ENCODE measurements at places on chromosomes 12 and 14. TPM values are rescaled to one million over a fixed set of nuclear protein-coding genes. Genes with fewer than 3 reads are reported as not detected.

DNA sequence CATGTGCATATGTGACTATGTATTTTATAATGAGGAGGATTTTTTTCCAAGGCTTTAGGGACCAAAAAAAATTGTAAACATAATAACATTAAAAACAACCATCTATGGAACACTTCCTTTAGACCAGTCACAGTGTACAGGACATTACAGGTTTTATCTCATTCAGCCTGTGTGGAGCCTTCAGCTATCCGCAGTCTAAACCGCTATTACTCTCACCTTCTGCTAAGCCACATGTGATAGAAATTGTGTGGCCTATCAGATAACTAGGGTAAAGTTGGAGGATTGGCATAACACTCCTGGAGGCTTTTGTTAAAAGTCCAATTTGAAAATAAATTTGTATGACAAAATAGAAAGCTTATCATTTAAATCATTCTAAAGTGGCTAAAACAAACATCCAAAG, 281.2 kb upstream of the TMTC1 start:
- no peak overlapping the region for H3K27ac ChIP-seq
- H3K36me3 ChIP-seq, result no peaks in the 10 kb centered on the region
- DNase-seq, result no peak
- no peaks in the 10 kb centered on the region for H3K27me3 ChIP-seq

GRCh38 chr12:54700301-54700700, 52.1 kb upstream of the DCD start:
- no peaks in the 10 kb centered on the region for H3K36me3 ChIP-seq
- no peak overlapping the region for H3K27ac ChIP-seq
- peaks cover 61% of the 10 kb centered on the region for H3K27me3 ChIP-seq
- H3K4me3 ChIP-seq, result no peak overlapping the region
- no peak for DNase-seq

GRCh38 chr12:77777274-77777673, 53.4 kb upstream of the NAV3 start:
- DNase-seq, result no peak
- no peak overlapping the region for H3K27ac ChIP-seq
- H3K36me3 ChIP-seq, result no peaks in the 10 kb centered on the region
- no peak overlapping the region for H3K4me3 ChIP-seq
- H3K4me1 ChIP-seq, result no peaks in the 10 kb centered on the region
- peaks cover 27% of the 10 kb centered on the region for H3K27me3 ChIP-seq

DNA sequence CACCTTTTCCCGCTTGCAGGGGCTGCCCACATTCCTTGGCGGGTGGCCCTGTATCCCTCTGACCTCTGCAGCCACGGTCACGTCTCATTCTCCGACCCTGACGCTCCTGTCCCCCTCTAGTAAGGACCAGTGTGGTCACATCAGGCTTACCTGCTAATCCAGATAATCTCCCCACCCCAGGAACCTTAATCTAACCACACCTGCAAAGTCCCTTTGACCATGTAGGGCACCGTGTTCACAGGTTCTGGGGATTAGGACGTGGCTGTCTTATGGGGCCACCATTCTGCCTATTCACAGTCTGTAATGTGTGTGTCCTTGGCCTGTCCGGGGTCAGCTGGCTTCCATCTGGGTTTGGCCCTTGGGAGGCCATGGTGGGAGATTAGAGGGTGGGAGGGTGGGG, 368.9 kb downstream of the AACS start:
- H3K4me1 ChIP-seq, result no peaks in the 10 kb centered on the region
- H3K4me3 ChIP-seq, result no peak overlapping the region
- H3K36me3 ChIP-seq, result no peaks in the 10 kb centered on the region

- H3K27ac ChIP-seq, result no peak overlapping the region
- no peak for DNase-seq
- H3K4me1 ChIP-seq, result no peaks in the 10 kb centered on the region
- H3K36me3 ChIP-seq, result no peaks in the 10 kb centered on the region
These were observed 112.8 kb upstream of the EVL start for GRCh38 chr14:99952453-99952852.

DNA sequence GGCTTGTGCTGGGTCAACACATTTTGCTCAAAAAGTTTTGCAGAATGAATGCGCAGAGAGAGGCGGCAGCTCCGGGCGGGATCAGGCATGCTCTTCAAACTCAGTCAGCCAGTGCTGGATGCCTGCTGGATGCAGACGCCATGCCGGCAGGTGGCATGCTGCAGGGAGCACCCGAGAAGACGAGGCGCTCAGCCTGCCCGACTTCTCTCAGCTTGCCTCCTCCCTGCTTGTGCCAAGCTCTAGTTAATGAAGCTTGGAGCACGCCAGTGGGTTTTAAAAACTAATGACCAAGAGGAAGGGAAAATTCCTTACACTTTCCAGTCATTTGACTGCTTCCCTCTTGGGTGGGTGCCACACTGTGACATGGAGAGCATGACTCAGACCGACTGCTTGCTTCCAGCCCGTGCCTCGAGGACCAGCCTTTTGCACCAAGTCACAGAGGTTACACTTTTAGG, 39.8 kb downstream of the SLC24A4 start:
- no peaks in the 10 kb centered on the region for H3K36me3 ChIP-seq
- H3K27me3 ChIP-seq, result peaks cover 10% of the 10 kb centered on the region
- H3K27ac ChIP-seq, result no peak overlapping the region
- H3K4me1 ChIP-seq, result 0 out of 2 replicates have a peak, but pooled peaks cover 4% of the 10 kb centered on the region
- H3K4me3 ChIP-seq, result no peak overlapping the region

- H3K36me3 ChIP-seq, result no peaks in the 10 kb centered on the region
- no peak overlapping the region for H3K4me3 ChIP-seq
- H3K4me1 ChIP-seq, result no peaks in the 10 kb centered on the region
- H3K27ac ChIP-seq, result no peak overlapping the region
These were observed 37.0 kb upstream of the GALNT9 start for GRCh38 chr12:132366341-132366861.

DNA sequence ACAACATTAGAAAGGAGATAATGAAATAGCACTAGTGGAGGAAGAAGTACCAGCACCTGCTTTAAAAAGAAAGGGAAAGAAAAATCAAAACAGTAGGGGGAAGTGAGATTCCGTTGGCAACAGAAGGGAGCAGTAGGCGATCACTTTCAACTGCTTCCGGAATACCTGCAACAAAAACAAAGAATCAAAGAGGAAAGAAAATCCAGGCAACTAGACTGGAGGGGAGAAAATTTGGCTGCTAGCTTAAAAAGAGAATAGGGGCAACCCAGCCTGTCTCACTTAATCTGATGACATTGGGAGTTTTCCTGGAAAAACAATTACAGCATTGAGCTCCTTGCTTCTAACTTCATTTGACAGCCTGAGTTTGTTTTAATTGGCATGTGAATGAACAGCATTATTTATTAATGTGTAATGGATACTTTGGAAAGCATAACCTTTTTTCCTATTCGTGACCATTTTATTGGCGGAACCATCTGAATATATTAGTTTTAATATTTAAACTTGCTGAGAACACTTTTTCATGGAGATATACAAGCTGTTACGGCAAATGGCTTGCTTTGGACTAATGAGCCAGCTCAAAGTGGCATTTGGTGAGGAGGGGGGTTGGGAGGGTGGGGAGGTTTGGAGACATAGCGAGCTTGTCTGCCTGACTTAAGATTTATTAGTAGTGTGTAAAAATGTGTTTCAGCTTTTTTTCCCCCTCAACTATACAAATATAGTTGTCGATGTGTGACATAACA, 2.5 kb upstream of the DACT1 start:
- H3K27ac ChIP-seq, result no peak overlapping the region
- H3K27me3 ChIP-seq, result peaks cover 85% of the 10 kb centered on the region

- no peak for DNase-seq
- no peak overlapping the region for H3K4me3 ChIP-seq
- H3K4me1 ChIP-seq, result no peaks in the 10 kb centered on the region
- H3K27ac ChIP-seq, result no peak overlapping the region
These were observed 894.0 kb downstream of the NRXN3 start for GRCh38 chr14:79064214-79064613.

- no peak for DNase-seq
- H3K27me3 ChIP-seq, result no peaks in the 10 kb centered on the region
- no peak overlapping the region for H3K27ac ChIP-seq
- no peaks in the 10 kb centered on the region for H3K4me1 ChIP-seq
- H3K4me3 ChIP-seq, result no peak overlapping the region
These were observed 396.7 kb downstream of the NPAS3 start for GRCh38 chr14:33335366-33335765.

NTF3 gene
- total RNA-seq, result not detected

SELPLG gene
- total RNA-seq, result 0.73 TPM

LRRC10 gene
- total RNA-seq, result not detected

SIRT4 gene
- total RNA-seq, result 0.98 TPM

IL22 gene
- not detected for total RNA-seq

GCN1 gene
- total RNA-seq, result 334 TPM

Measured in PC-3 (cell line).